Subcutaneous preadipocyte (primary cell): ENCODE measurements at places on chromosomes 16 and 17. TPM values are rescaled to one million over a fixed set of nuclear protein-coding genes. Genes with fewer than 3 reads are reported as not detected.

Gene OTOA
- under 0.01 and 0.37 TPM in 2 replicates for total RNA-seq

Gene HOXB13
- total RNA-seq, result under 0.01 TPM in 1 of 2 replicates, not detected in the other

Gene TBC1D28
- not detected in 2 replicates for total RNA-seq

Gene FAM234A
- 50.4 and 52.9 TPM in 2 replicates for total RNA-seq

Gene EIF3C
- 112 and 118 TPM in 2 replicates for total RNA-seq

Gene KRTAP4-9
- total RNA-seq, result not detected in 2 replicates

Gene DNASE1L2
- total RNA-seq, result under 0.01 and 1.2 TPM in 2 replicates
